ENCODE measurements at places on chromosomes 12 and 14.

DNA sequence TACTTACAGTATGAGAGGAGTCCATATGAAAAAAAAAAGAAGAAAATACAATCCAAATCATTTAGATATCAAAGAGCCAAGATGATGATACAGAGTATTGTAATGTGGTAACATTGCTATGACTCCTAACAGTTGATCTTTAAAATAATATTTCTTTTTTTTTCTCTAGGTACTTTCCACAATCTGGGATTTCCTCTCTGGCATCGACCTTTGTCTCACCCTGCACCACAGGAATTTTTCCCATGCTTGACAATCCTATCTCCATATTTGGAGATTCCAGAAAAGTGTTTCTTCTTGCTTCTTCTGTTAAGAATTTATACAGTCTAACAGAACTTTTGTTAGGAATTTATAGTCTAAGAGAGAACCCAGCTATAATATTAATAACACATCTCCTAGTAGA lies 184.4 kb downstream of the ITPR2 start:
- no peak for DNase-seq

- DNase-seq = no peak
Measured at GRCh38 chr14:56378046-56378445, 201.6 kb upstream of the TMEM260 start.

DNA sequence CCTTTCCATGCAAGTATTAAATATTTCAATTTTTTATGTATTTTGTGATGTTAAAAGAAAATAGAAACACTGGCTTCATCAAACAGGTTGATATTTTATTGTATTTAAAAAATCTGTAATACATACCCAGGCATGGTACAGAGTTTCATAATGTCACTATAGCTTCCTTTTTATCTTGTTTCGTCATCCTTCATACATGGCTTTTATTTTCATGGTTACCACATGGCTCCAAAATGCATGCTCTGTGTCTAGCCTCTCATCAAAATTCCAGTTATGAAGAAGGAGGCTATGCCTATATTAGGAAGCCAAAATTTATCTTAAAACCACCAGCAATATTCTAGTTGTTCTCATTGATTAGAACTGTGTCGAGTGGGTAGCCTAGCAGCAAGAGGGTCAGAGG lies 464.8 kb downstream of the BTG1 start:
- no peak for DNase-seq

- DNase-seq = no peak
Measured at GRCh38 chr14:102734436-102734835, 42.8 kb upstream of the TRAF3 start.

- DNase-seq = no peak
Measured at GRCh38 chr12:45833401-45833800, 103.9 kb downstream of the ARID2 start.

DNA sequence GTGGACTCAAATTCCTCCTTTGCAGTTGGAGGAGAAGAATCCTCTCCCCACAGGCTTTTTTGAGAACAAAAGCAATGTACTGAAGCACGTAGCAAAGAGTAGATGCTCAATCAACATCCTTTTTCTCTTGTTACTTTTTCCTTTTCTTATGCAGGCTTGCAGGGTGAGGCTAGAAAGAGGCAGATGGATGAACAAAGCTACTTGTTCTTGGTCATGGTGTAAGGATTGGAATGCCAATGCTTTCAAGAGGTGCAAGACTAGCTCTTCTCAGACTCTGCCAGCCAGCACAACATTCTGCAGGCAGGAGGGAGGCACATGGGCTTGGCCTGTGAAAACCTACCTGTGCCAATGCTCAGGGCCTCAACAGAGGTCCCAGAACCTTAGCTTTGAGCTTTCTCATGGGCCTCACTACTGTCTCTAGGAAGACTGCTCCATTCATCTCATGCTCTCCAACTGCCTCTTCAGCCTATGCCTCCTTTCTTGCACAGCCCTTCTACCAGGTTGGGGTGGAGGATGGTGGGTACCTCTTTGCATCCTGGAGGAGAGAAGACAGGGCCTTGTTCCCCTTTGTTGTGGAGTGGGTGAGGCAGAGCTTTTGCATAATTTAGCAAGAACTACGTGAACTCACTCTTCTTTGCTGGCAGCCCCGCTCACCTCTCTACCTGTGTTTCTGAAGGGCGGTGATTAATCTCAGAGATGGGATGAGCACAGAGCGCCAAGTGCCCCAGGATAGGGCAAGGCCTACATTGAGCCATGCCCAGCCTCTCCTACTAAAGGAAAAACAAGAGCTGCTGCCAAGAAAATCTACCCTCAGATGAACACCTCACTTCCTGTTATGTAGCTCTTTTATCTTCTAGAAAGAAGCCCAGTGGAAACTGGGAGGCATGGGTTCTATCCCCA lies 1119.7 kb downstream of the VRK1 start:
- no peak for DNase-seq

- peak; percentile 85 for DNase-seq
Measured at GRCh38 chr14:29898470-29898869, 29.2 kb downstream of the PRKD1 start.

GRCh38 chr12:130815028-130815741 lies 23.9 kb downstream of the STX2 start:
- DNase-seq = no peak

DNA sequence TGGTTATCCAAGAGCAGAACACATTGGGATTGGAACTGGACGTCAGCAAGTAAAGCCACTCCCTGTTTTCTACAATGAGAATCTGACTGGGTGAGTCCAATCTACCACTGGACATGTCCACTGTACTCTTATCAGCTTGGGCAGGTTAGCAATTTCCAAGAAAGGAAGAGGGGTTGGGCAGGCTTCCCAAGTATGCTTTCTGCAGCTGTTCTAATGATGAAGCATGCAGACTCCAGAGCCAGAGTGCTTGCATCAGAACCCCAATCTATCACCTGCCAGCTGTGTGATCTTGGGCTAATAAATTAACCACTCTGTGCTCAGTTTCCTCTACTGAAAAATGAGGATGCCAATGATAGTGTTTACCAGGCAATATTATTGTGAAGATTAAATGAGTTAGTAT lies 92.0 kb downstream of the EMP1 start:
- no peak for DNase-seq

GRCh38 chr14:73457041-73457923 lies 1.1 kb downstream of the NUMB start:
- DNase-seq = no peak

- no peak for DNase-seq
Measured at GRCh38 chr14:96754845-96755184, 42.4 kb upstream of the VRK1 start.

GRCh38 chr14:36520601-36521525 lies 831 bp upstream of the NKX2-1 start:
- DNase-seq = no peak

GRCh38 chr14:93029911-93030508 lies 85.7 kb downstream of the ITPK1 start:
- no peak for DNase-seq

GRCh38 chr14:44438221-44438620 lies 68.9 kb downstream of the FSCB start:
- DNase-seq = no peak

DNA sequence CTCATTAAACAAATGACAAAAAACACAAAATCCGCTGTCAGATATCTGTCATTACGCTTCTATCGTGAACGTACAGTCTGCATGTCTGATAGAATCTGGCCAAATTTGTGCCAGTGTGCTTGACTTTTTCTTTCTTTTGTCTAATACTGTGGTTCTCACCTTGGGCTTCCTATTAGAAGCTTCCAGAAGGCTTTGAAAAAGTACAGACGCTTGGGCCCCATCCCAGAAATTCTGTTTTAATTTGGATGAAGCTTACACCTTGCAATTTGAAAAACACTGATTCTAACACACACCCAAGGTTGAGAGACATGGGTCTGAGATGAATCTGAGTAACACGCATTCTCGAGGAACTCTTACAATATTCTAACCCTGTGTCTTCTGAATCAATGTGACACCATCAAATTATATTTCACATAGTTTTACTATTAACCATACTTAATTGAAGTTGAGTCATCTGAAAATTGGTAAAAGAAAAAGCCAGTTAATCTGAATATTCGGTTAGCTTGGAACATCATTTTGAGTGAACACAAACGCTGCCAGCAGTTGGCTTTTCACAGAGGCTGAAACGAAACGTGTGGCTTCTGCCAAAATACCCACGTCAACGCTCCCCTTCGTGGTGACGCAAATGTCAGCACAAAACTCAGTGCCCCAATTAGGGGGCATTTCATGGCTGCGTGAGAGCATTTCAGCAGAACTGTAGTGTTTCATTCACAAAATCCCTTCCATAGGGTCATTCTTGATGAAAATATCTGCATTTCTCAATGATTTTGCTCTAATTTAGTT lies 420.5 kb downstream of the TMEM132D start:
- no peak for DNase-seq

DNA sequence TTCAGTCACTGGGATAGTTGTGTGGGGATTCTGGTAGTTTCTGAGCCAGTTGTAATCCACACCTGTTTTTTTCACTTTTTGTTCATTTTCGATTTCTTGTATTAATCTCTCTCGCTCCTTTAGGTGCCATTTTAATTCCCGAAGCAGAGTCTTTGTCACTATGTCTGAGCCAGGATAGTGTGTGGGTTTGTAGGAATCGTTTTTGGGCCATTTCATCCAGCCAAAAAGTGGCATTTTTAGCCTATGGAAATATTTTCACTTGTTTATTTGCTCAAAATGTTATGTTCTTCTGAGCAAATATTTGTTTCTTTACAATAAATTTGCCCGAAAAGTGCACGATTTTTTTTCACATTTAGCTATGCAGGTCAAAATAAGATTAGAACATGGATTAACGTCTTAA lies 867 bp downstream of the RD3L start:
- DNase-seq = no peak

GRCh38 chr12:45178771-45179170 lies 37.1 kb upstream of the ANO6 start:
- no peak for DNase-seq

DNA sequence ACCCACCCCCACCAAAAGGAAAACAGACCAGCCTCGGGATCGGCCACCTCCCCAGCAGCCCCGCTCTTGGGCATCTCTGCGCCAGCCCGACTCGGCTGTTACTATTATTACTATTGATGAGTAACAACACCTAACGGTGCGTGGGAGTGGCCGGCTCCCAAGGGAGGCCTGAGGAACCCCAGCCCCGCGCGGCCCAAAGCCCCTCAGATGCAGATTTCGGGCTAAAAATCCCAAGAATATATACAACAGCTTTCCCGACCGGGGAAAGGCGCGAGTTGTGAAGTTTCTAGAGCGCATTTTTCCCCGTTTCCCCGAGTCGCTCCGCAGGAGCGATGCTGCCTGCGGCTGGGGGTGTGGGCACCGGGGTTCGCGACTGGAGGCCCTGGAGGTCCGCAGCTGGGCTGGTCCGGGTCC lies 565 bp downstream of the NT5DC3 start:
- DNase-seq = no peak

GRCh38 chr12:96549341-96549740 lies 60.0 kb downstream of the CFAP54 start:
- no peak for DNase-seq

GRCh38 chr12:89194683-89195082 lies 157.6 kb downstream of the DUSP6 start:
- no peak for DNase-seq

DNA sequence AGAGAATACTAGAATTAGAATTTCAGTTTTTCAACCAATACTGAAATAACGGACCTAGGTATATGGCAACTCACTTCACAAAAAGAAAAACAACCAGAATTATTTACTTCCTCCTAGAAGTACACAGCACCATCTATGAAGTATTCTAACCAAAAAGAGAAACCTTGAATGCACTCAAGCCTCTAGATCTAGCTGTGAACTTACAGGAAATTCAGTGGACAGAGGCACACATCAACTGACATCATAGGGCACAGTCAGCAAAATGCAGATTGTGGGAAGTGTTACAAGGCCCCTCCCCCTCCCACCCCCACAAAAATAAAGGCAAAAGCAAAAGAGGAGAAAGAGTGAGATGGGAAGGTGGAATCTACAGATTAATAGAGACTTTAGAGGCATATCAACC lies 102.4 kb downstream of the TMTC1 start:
- no peak for DNase-seq

- DNase-seq = no peak
Measured at GRCh38 chr14:101933209-101933608, 31.2 kb upstream of the DYNC1H1 start.

GRCh38 chr14:92373336-92373735 lies 50.4 kb downstream of the SLC24A4 start:
- DNase-seq = no peak

GRCh38 chr12:5078423-5078822 lies 34.7 kb downstream of the KCNA5 start:
- DNase-seq = no peak

GRCh38 chr12:47408171-47408871 lies 297.5 kb downstream of the RPAP3 start:
- peak; percentile 30 for DNase-seq

DNA sequence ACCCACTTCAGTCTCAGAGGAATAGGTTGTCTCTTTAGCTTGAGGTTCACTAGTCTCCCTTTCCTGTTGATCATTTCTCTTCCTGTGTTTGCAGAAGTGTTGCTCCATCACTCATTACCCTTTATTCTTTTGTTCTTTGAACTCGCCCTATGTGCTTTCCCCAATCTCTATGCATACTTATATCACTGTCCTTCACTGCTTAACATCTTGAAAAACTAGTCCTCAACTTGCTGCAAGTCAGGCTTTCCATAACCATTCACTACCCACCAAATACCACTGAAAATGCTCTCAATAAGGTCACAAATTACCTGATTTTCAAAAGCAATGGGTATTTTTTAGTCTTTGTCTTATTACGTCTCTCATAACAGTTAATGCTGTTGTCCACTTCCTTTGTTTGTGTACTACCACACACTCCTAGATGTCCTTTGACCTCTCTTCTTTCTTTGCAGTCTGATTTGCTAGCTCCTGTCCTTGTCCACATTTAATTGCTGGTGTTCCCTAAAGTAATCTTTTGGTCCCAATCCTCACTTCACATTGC lies 80.8 kb downstream of the RIC8B start:
- DNase-seq = no peak

DNA sequence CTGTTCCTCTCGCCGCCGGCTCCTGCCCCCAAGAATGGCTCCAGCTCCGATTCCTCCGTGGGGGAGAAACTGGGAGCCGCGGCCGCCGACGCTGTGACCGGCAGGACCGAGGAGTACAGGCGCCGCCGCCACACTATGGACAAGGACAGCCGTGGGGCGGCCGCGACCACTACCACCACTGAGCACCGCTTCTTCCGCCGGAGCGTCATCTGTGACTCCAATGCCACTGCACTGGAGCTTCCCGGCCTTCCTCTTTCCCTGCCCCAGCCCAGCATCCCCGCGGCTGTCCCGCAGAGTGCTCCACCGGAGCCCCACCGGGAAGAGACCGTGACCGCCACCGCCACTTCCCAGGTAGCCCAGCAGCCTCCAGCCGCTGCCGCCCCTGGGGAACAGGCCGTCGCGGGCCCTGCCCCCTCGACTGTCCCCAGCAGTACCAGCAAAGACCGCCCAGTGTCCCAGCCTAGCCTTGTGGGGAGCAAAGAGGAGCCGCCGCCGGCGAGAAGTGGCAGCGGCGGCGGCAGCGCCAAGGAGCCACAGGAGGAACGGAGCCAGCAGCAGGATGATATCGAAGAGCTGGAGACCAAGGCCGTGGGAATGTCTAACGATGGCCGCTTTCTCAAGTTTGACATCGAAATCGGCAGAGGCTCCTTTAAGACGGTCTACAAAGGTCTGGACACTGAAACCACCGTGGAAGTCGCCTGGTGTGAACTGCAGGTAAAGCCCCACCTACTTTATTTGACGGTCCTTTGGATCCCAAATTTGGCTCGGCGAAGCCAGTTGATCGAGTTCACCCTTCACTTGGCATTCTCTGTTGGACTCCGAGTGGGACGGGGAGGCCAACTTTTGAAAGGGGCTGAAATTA lies 1.5 kb downstream of the WNK1 start:
- peak; percentile 59 for DNase-seq

GRCh38 chr12:51759175-51759574 lies 89.3 kb downstream of the FIGNL2 start:
- DNase-seq = no peak

GRCh38 chr12:121917950-121918678 lies at the start of gene CFAP251:
Gene CFAP251 (plus strand): TSS chr12:121918592. CDS start chr12:121921306, 2,714 bp downstream.
- peak; percentile 83 for DNase-seq
